Glutamatergic neuron (in vitro differentiated cells): ENCODE measurements at places on chromosomes 2 and 18. TPM values are rescaled to one million over a fixed set of nuclear protein-coding genes. Genes with fewer than 3 reads are reported as not detected.

- no peak for DNase-seq
- no peak overlapping the region for H3K4me3 ChIP-seq
- peaks cover 2% of the 10 kb centered on the region for H3K27me3 ChIP-seq
- H3K27ac ChIP-seq = no peak overlapping the region
- H3K36me3 ChIP-seq = no peaks in the 10 kb centered on the region
Observed at GRCh38 chr2:208097801-208098200, 26.5 kb downstream of the CRYGD start.

GRCh38 chr18:51559902-51560287 is 362.4 kb upstream of the MEX3C start:
- H3K4me3 ChIP-seq = no peak overlapping the region
- H3K27me3 ChIP-seq = no peaks in the 10 kb centered on the region
- H3K4me1 ChIP-seq = no peaks in the 10 kb centered on the region
- H3K27ac ChIP-seq = no peak overlapping the region

DNA sequence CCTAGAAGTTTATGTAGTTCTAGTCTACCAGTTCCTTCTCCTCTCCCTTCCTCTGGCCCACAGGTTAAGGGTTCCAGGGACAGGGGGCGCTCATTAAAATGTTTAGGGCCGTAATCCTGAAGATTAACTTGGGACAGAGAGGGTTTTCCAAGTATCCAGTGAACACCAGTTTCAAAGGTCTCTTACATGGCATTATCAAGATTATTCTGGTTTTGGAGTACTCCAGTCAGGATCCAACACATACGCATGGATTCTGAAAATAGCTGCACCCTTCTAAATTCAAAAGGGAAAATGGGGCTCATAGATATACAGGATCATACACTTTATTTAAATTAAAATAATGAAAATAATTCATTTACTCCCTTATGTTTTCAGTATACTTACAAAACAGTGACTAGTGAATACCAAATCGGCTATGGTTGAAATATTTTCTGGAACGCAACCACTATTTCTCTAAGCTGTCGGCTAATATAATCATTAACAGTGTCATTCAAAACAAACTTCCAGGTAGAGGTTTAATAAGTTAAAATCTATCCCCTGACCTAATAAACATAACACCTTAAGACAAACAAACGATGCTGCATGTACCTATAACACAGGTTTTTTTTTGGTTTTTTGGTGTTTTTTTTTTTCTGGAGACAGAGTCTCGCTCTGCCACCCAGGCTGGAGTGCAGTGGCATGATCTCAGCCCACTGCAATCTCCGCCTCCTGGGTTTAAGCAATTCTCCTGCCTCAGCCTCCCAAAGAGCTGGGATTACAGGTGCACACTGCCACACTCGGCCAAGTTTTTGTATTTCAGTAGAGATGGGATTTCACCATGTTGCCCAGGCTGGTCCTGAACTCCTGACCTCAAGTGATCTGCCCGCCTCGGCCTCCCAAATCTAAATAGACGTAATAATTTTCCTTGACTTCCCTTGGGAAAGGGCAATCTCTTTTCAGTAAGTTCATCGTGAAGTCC is 44.7 kb downstream of the MGAT4A start:
- no peak overlapping the region for H3K4me3 ChIP-seq
- no peak for DNase-seq
- H3K27ac ChIP-seq = no peak overlapping the region
- H3K36me3 ChIP-seq = no peaks in the 10 kb centered on the region
- H3K27me3 ChIP-seq = no peaks in the 10 kb centered on the region

Gene EPB41L3
- 368 TPM for total RNA-seq

- H3K4me1 ChIP-seq = no peaks in the 10 kb centered on the region
- H3K4me3 ChIP-seq = no peak overlapping the region
- no peak for DNase-seq
- no peaks in the 10 kb centered on the region for H3K27me3 ChIP-seq
- H3K36me3 ChIP-seq = no peaks in the 10 kb centered on the region
- H3K27ac ChIP-seq = no peak overlapping the region
Observed at GRCh38 chr2:227194219-227194618, 29.8 kb downstream of the COL4A3 start.

DNA sequence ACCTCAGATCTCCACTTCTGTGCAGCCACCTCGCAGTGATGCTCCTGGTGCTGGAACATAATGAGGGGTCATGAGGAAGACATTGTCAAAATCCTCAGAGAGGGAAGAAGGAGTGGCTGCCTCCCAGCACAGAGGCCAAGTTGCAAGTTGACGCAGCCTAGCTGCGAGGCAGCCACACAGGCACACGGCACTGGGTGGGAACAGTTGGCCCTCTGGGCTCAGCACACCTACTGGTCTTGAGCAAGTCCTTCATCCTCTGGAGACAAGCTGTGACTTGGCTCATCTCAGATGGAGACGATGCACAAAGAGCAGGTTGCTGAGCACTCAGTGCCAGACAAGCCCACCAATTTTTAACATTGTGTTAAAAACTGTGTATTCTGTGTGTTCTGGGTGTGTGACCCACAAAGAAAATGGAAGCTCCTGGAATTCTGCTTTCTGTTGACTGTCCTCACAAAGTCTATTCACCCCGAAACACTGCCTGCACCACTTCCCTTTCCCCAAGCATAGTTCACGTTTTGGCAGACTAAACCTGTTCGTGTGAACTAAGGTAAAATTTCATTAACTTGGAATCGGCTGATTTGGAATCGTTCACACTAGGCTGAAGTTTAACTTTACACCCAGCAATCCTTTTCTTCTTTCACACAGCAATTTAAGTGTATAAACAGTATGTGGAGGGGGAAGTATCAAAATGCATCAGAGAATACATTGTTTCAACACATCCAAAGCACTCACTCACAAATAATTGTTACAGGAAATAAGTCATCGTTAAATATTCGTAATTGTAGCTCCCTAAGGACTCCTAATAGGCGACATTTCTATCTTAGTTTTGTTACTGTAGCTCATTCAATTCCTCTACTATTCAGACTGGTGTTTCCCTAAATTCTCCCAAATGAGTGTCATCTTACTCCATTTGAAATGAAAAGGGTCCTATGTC is 266.6 kb upstream of the ID2 start:
- no peak overlapping the region for H3K27ac ChIP-seq
- H3K4me1 ChIP-seq = no peaks in the 10 kb centered on the region
- DNase-seq = no peak
- H3K27me3 ChIP-seq = peaks cover 5% of the 10 kb centered on the region

DNA sequence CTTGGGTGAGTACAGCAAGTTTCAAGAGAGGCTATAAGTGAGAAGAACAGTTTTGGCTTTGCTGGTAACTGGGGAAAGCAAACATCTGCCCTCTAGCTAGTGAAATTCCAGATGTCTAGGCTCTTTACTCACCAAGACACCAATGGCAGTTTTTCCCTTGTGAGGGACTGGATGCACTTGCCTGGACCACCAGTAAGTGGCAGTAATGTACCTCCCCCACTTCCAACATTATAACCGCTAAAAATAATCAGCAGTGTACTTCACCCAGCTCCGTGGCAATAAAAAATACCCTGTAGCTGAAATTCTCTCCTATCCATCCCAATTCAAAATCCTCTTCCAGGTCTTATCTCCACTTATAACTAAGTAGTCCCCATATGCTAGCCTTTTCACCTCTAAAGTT is 383.9 kb downstream of the ARHGAP15 start:
- H3K4me1 ChIP-seq = no peaks in the 10 kb centered on the region
- H3K36me3 ChIP-seq = no peaks in the 10 kb centered on the region
- DNase-seq = peak; percentile 37
- no peak overlapping the region for H3K27ac ChIP-seq
- no peaks in the 10 kb centered on the region for H3K27me3 ChIP-seq

Gene TLK1
- 45.7 TPM for total RNA-seq

- no peaks in the 10 kb centered on the region for H3K27me3 ChIP-seq
- no peaks in the 10 kb centered on the region for H3K36me3 ChIP-seq
- H3K4me3 ChIP-seq = no peak overlapping the region
- peaks cover 23% of the 10 kb centered on the region for H3K4me1 ChIP-seq
Observed at GRCh38 chr2:202016579-202017227, 17.0 kb upstream of the FZD7 start.

Gene TEKT4
- total RNA-seq = not detected
